GM18507 (cell line): ENCODE measurements at places on chromosomes 12 and 14.

GRCh38 chr14:101404426-101405170, 156.7 kb upstream of the DIO3 start:
- no peak for DNase-seq

- DNase-seq: no peak
These were observed 18.0 kb downstream of the PUS7L start for GRCh38 chr12:43740511-43741100.

DNA sequence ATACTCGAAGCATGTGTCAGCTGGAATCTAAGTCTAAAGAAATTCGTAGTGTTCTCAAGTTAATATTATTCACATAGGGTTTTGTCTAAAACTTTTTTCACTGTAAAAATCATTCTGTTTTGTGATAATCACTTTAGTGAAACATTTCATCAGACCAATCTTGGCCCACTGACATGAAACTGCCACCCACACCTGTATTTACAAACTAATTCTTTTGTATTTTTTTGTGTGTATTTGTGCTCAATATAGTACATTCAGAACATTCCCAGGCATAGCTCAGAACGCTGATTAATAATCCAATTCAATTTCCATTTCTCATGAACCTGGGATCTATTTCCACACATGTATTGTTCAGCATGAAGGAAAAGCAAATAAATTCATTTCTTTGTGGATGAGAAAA, 191.7 kb downstream of the RASSF9 start:
- DNase-seq: no peak

- no peak for DNase-seq
These were observed 21.1 kb downstream of the PLEKHG3 start for GRCh38 chr14:64725261-64725815.

DNA sequence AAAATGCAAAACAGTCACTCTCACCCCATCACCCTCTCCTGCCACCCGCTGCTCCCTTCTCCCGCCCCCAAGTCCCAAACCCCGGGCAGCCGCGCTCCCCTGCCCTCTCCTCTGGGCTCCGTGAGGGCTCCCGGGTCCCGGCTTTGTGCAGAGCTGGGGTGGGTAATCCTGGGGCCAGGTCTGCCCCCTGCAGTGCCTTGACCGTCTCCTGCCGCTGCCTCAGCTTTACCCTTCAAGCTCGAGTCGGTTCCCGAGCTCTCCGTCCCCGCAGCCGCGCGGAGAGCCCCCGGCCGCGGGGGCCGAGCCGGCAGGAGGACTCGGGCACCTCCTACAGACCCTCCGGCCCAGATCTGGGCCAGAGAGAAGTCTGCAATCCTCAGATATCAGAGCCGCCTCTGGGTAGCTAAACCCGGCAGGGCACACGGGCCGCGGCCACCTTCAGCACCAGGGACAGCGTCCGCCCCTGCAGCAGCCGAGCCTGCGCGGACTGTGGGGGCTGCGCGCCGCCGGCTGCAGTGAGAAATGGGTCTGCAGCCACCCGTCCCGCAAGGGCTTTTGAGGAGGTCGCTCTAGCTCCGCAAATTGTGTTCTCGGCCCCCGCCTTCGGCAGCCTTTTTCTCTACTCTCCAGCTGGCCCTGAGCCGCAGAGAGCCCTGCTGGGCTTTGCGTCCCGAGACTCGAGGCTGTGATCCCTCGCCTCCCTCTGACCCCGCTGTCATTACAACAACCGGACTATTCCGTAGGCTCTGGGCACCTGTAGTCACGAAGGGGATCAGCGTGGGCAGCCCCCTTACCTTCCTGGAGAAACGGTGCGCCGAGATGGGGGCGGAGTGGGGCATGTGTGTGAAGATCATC, 1.2 kb downstream of the PRMT8 start:
- DNase-seq: peak; percentile 20

- no peak for DNase-seq
These were observed 170.1 kb upstream of the GRIP1 start for GRCh38 chr12:66848967-66849366.

DNA sequence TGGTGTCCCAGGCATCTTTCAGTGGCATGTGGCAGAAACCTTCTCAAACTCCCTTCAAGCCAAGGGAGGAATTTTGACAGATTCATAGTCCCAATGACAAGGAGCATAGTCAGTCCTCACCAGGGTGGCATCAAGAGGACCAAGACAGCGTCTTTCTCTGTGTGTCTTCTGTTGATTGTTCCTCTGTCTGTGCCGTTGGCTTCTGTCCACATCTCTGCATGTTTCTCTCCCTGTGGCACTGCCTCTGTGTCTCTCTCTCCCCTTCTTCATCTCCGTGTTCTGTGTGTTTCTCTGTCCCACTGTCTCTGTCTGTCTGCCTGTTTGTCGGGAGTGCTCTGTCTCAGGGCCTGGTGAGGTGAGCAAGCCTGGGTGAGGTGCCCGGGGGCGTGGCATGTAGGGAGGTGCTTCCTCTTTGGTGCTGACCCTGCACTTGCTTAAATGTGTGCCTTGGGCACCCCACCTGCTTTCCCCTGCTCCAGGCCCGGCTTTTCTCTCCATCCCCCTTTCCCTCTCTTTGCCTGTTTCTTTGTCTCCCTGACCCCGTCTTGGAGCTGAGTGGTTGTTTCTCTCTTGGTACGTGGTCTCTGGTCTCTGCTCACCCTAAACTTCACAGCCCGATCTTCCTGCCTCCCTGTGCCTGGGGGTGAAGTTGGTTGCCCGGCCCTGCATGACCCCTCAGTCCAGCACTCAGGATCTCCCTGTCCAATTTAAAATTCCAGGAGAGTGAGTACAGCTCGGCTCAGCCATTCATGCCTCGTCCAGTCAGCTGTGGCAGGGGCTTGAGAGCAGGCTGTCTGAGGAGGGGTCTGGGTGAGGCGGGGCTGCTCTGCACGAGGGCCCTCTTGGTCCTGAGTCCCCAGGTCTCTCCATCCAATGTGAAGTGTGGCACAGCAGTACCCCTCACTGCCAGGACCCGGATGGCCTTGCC, 28.5 kb downstream of the JDP2 start:
- DNase-seq: no peak

GRCh38 chr14:59358102-59358501, 107.1 kb downstream of the GPR135 start:
- no peak for DNase-seq
